ENCODE measurements at places on chromosomes 16 and 17. TPM values are rescaled to one million over a fixed set of nuclear protein-coding genes. Genes with fewer than 3 reads are reported as not detected.

CD300E gene
- total RNA-seq: not detected

CASKIN1 gene
- 1.5 TPM for total RNA-seq

GRCh38 chr16:67919622-67920221, 11.9 kb downstream of the CTRL start:
- peaks cover 83% of the 10 kb centered on the region for H3K4me1 ChIP-seq
- H3K36me3 ChIP-seq: no peaks in the 10 kb centered on the region
- H3K27me3 ChIP-seq: no peaks in the 10 kb centered on the region
- peak overlapping the region; percentile 38 for H3K27ac ChIP-seq

DNA sequence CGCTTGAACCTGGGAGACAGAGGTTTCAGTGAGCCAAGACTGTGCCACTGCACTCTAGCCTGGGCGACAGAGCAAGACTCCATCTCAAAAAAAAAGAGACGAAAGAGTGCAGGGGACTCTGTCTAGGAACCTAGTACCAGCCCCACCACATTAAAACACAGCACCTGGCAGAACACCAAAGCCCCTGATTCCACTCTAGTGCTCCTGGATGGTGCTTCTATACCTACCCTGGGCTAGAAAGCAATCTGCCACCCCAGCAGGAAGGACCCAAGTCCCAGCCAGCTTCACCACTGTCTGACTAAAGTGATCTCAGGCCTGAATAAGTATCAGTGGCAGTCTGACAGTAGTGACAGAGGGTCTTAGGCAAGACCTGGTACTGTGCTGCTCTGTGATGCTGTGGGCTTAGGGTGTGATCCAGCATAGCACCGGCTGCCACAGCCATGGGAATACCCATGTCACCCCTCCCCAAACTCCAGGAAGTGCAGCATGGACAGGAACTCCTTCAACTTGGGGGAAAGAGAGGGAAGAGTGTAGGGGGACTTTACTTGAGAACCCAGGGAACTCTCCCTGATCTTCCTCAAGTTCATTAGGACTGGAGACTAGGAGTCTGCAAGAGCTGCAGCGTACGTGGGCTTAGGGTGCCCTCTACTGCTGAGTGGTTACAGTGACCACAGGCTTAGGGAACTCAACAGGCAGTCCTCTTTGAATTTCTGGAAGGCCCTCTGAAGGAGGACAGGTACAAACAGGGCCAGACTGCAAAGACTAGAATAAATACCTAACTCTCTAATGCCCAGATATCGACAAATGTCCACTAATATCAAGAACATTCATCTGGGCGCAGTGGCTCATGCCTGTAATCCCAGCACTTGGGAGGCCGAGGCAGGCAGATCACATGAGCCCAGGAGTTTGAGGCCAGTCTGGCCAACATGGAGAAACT, 30.0 kb upstream of the RNF43 start:
- DNase-seq: no peak
- H3K27me3 ChIP-seq: no peaks in the 10 kb centered on the region
- H3K4me1 ChIP-seq: no peaks in the 10 kb centered on the region
- H3K27ac ChIP-seq: no peak overlapping the region

TBC1D3G gene
- total RNA-seq: not detected

NUFIP2 gene
- 31.0 TPM for total RNA-seq

- no peaks in the 10 kb centered on the region for H3K27me3 ChIP-seq
- H3K27ac ChIP-seq: no peak overlapping the region
- DNase-seq: peak; percentile 53
- H3K4me3 ChIP-seq: no peak overlapping the region
- H3K36me3 ChIP-seq: no peaks in the 10 kb centered on the region
Measured at GRCh38 chr17:40364906-40365305, 369 bp upstream of the GJD3 start.

DNA sequence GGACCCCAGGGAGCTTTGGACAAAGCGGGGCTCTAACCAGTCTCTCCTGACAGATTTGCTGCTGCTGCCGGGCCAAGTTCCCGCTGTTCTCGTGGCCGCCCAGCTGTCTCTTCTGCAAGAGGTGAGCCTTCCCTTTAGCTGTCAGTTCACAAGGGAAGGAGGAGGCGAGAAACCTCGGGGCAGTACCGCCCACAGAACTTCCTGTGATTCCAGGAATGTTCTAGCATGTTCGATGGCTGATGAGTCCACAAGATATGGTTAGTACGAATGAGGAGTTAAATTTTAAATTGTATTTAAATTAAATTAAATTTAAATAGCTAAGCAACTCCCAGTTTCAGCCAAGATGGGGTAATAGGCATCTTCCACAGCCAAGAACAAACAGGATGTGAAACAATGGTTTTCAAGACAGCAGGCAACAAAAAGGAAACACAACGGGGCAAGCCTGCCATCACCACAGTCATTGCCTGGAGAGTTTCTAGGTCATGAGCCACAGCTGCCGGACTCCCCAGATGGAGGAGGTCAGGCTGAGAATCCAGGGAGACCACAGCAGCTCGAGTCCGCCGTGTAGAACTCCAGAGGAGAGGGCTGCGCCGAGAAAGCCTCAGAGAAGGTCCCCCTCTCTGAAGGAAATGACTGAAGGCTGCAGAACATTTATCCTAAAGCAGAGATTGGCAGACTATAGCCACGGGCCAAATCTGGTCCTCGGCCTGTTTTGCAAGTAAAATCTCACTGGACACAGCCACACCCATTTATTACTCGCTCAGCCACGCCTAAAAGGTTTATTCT, 9.5 kb upstream of the TCF25 start:
- no peaks in the 10 kb centered on the region for H3K27me3 ChIP-seq
- peaks cover 21% of the 10 kb centered on the region for H3K4me1 ChIP-seq
- H3K36me3 ChIP-seq: no peaks in the 10 kb centered on the region
- H3K4me3 ChIP-seq: no peak overlapping the region
- H3K27ac ChIP-seq: peak overlapping the region; percentile 22

TEX19 gene
- total RNA-seq: not detected

SNX20 gene
- 2.1 TPM for total RNA-seq

GRCh38 chr17:43952351-43952723, 1.4 kb downstream of the PYY start:
- no peaks in the 10 kb centered on the region for H3K36me3 ChIP-seq
- peaks cover 62% of the 10 kb centered on the region for H3K27me3 ChIP-seq
- DNase-seq: no peak
- no peak overlapping the region for H3K4me3 ChIP-seq

DNA sequence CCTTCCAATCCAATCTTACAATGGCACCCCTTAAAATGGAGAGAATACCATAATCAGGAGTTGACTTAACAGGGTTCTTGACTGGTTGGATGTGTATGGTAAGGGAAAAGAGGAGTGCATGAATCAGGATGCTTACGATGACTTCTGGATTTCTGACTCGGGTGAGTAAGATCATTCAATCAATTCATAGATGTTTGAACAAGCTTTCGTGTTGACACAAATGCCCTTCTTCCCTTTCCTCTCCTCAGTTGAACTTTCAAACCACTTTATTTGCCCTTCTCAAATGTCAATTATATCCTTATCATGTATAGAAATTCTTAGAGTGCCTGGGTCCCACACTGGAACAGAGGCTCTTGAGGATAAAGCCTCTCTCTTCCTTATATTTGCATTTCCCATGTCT, 25.9 kb downstream of the ABCC12 start:
- H3K27me3 ChIP-seq: no peaks in the 10 kb centered on the region
- H3K27ac ChIP-seq: no peak overlapping the region
- no peaks in the 10 kb centered on the region for H3K36me3 ChIP-seq
- no peaks in the 10 kb centered on the region for H3K4me1 ChIP-seq
- no peak overlapping the region for H3K4me3 ChIP-seq
- DNase-seq: no peak

GRCh38 chr17:54544249-54544648, 356.4 kb upstream of the TOM1L1 start:
- no peak overlapping the region for H3K4me3 ChIP-seq
- no peaks in the 10 kb centered on the region for H3K4me1 ChIP-seq
- H3K27ac ChIP-seq: no peak overlapping the region
- no peaks in the 10 kb centered on the region for H3K36me3 ChIP-seq
- no peaks in the 10 kb centered on the region for H3K27me3 ChIP-seq
- no peak for DNase-seq

PRRT2 gene
- not detected for total RNA-seq

- DNase-seq: no peak
- H3K4me1 ChIP-seq: peaks cover 7% of the 10 kb centered on the region
- no peaks in the 10 kb centered on the region for H3K36me3 ChIP-seq
- peaks cover 8% of the 10 kb centered on the region for H3K27me3 ChIP-seq
- no peak overlapping the region for H3K27ac ChIP-seq
- no peak overlapping the region for H3K4me3 ChIP-seq
Measured at GRCh38 chr16:7512503-7512902, 179.9 kb downstream of the RBFOX1 start.

DNA sequence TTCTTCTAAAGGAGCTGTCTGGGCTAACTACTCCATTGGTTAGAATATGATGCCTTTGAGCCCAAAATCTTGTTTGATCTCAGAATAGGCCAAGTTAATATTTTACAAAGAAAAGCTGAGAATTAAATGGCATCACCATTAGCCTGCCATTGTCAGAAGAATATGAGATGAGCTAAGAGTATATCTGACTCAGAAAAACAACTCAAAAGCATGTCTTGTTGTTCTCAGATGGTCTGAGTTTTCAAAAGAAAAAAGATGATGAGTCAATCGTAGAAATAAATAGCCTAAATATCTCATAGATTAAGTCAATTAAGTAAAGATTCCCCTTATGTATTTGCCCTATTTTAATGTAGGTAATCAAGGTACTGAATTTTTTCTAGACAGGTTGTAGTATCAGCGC, 197.1 kb upstream of the TBX2 start:
- no peak for DNase-seq
- no peak overlapping the region for H3K4me3 ChIP-seq
- no peaks in the 10 kb centered on the region for H3K4me1 ChIP-seq
- no peaks in the 10 kb centered on the region for H3K27me3 ChIP-seq

DNA sequence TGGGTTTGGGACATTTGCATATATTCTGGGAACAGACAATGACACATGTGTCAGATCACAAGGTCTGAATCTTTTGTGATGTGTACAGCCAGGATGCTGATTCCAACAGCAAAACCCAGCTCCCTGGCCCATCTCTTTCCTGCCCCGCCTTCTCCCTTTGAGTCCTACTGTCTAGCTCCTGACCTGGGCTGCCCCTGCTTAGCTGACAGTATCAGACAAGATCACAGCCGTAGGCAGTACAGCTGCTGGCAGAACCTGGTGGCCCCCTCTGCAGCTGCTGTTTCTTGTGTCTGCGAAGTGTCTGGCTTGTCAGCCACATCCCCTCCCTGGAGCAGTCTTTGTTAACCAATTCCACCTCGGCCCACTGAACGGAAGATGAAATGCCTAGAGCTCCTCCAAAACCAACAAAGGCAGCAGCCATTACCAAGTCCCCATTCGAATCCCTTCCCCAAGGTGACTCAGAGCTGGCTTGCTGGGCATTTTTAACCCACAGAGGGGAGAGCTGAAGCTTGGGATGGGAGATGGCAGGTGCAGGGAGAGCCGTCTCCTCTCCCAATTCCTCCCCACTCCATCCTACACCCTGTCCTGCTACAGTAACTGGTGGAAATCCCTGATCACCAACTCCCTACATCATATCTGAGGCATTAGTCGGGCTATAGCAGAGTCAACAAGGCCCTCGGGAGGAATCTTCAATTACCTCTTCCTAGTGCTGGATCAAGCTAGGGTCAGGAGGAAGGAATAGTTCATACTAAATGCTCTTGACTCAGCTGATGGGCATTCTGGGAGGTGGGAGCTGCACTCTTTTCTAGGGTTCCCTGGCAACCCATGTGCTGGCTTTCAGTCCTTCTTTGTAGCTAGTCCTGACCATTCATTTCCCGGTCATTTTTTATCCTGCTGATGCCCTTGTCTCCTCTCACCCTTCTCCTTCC, 5.8 kb downstream of the PIPOX start:
- H3K27ac ChIP-seq: no peak overlapping the region
- DNase-seq: no peak
- H3K4me1 ChIP-seq: no peaks in the 10 kb centered on the region
- no peaks in the 10 kb centered on the region for H3K36me3 ChIP-seq
- no peak overlapping the region for H3K4me3 ChIP-seq

- no peak overlapping the region for H3K27ac ChIP-seq
- H3K4me1 ChIP-seq: peaks cover 2% of the 10 kb centered on the region
Measured at GRCh38 chr16:83940119-83940518, 12.9 kb upstream of the OSGIN1 start.

- H3K36me3 ChIP-seq: no peaks in the 10 kb centered on the region
- H3K27ac ChIP-seq: no peak overlapping the region
- peaks cover 11% of the 10 kb centered on the region for H3K27me3 ChIP-seq
Measured at GRCh38 chr16:19926449-19927390, 42.1 kb upstream of the GPRC5B start.

DNA sequence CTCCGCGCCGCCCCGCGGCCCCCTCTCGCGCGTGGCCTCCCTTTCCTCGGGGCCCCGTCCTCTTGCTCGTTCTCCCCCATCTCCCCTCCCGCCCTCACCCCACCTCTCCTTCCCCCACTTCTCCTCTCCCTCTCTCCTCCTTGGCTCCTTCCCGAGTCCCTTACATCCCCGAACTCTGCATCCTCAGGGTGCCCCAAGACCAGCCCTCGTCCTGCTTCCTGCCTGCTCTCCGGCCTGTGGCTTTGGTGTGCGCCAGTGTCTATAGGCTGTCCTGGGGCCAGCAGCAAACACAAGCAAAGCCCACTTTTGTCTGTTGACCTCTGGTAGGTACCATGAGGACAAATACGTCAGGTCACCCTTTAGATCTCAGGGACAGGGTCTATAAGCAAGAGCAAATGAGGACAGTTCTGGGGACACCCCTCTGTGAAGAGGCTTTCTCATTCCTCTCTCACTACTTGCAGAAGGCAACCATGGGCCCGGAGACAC, 284 bp upstream of the COPZ2 start:
- H3K4me1 ChIP-seq: peaks cover 17% of the 10 kb centered on the region
- H3K4me3 ChIP-seq: peak overlapping the region; percentile 80
- DNase-seq: no peak
- no peaks in the 10 kb centered on the region for H3K27me3 ChIP-seq
- H3K27ac ChIP-seq: peak overlapping the region; percentile 83

GRCh38 chr17:30101686-30102390, 14.8 kb upstream of the NSRP1 start:
- H3K27me3 ChIP-seq: no peaks in the 10 kb centered on the region
- DNase-seq: no peak
- no peak overlapping the region for H3K4me3 ChIP-seq
- peaks cover 12% of the 10 kb centered on the region for H3K4me1 ChIP-seq

TBC1D16 gene
- 18.6 TPM for total RNA-seq

DNA sequence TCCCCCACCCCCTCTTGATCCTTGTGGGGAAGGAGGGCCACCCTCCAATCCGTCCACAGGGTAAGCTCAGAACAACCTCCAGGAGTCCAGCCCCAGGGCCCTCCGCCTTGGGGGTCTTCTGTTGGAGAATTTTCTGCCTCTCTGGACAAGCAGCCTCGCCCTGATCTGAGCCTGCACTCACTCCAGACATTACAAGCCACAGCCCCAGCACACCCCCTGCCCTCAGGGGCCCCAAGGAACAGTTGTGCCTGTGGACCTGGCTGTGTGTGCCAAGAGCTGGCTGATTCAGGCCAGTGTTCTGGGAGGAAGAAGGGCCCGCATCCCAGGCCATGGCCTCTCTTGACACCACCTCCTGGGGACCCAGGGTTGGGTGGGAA, 477 bp upstream of the ARHGAP27 start:
- H3K27me3 ChIP-seq: peaks cover 5% of the 10 kb centered on the region
- no peak for DNase-seq
- H3K27ac ChIP-seq: peak overlapping the region; percentile 93
- peaks cover 28% of the 10 kb centered on the region for H3K36me3 ChIP-seq
- peak overlapping the region; percentile 66 for H3K4me3 ChIP-seq

Measured in suprapubic skin (tissue), 4 donors.